Hematopoietic multipotent progenitor cell (in vitro differentiated cells): ENCODE measurements at places on chromosomes 2 and 18. TPM values are rescaled to one million over a fixed set of nuclear protein-coding genes. Genes with fewer than 3 reads are reported as not detected.
A peak's percentile ranks its signal among the peaks of the same experiment; 100 is the strongest.

- no peak for DNase-seq
These were observed 37.8 kb downstream of the GORASP2 start for GRCh38 chr2:170966648-170967396.

DNA sequence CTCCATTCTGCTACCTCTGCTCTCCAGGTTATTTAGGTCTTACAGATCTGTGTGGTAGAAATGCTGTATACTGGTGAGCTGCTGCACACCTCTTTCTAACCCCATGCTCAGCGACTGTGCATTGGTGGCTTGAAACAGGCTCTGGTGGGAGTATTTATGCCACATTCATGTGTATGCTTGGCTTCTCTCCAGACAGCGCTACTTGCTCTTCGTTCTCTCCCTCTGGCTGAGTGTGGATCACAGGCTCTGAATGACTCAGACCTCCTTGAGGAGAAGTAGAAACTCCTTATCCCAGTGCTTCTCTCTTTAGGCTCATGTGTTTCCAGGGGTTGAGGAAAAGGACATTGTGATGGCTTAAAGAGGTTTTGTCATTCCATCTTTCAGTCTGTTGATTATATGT is 54.9 kb downstream of the FHOD3 start:
- DNase-seq: no peak

- DNase-seq: no peak
These were observed 97.8 kb downstream of the ZFP36L2 start for GRCh38 chr2:43128559-43128955.

- no peak for DNase-seq
These were observed 17.7 kb downstream of the CNDP2 start for GRCh38 chr18:74513883-74514205.

DNA sequence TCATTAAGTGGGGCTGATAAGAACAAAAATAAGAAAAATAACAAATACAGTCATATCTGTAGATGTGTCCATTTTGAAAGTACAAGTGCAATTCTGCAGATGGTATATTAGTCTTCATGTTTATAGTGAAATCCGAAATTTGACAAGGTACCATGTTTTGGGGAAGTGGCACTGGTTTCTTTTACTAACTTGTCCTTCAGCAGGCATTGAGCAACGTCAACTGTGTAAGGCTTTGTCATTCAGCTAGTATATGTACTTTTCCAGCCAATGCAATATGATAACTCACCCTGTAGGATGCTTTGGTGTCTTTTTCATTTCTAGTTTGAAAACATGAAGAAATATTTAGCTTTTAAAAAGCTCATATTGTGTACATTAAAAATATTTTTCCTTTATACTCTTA is 139.9 kb downstream of the MCFD2 start:
- DNase-seq: no peak

DNA sequence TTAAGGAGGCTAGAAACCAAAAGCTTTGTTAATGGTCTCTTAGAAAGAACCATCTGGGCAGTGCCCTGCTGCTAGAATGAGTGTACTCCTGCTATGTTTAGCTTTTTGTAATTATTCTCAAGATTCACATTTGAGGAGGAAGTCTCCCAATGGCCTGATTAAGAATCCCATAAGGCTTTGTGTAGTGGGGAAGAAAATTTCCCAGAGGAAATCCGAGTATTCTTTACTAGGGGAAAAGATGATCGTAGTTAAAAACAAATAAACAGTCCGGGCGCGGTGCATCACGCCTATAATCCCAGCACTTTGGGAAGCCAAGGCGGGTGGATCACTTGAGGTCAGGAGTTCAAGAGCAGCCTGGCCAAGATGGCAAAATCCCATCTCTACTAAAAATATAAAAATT is 117.9 kb downstream of the PTRHD1 start:
- DNase-seq: no peak

- no peak for DNase-seq
These were observed 341.9 kb upstream of the PIK3C3 start for GRCh38 chr18:41613003-41613609.

GRCh38 chr2:211591426-211591825 is 947.2 kb downstream of the ERBB4 start:
- no peak for DNase-seq

DNA sequence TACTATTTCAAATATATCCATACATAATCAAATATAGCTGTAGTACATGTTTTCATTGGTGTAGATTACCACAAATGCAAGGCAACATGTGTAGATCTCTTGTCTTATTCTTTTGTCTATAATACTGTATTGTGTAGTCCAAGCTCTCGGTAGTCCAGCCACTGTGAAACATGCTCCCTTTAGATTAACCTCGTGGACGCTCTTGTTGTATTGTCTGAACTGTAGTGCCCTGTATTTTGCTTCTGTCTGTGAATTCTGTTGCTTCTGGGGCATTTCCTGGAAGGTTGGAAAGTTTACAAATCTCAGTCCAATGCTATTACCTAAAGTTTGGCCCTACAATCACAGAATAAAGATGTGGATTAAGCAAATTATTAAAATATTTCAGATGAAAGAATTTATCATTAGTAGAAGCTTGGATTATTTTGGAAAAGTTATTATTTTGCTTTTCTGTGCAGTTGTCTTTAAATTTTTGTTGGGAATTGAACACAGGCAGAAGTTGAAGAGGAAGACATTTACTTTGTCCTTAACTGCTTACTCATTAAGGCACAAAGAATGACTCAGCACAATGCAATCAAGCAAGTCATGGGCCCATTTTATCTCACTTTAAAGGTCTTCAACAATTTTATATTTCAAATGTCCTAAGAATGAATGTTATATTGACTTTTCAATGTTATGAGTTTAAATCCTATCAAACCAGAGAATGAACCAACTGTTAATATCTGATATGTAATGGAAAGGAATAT is 103.4 kb upstream of the CAVIN2 start:
- peak; percentile 48 for DNase-seq

DNA sequence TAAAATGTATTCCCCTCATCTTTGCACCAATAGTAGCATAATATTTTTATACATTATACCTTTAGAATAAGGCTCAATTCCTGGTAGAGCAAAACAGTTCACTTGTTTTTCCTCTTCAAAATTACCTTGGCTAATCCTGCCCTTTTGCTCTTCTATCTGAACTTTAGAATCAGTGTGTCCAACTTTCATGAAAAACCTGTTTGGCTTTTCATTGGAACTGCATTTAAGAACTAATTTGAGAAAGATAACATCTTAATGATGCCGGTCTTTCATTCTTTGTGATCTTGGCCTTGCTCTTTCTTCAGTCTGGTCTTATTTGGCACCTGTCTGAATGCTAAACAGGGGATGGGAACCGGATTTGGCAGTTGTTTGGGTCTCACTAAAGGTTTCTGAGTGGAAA is 112.9 kb upstream of the CD302 start:
- DNase-seq: no peak

GRCh38 chr2:48227617-48228344 is 302.2 kb upstream of the STON1 start:
- DNase-seq: no peak

DNA sequence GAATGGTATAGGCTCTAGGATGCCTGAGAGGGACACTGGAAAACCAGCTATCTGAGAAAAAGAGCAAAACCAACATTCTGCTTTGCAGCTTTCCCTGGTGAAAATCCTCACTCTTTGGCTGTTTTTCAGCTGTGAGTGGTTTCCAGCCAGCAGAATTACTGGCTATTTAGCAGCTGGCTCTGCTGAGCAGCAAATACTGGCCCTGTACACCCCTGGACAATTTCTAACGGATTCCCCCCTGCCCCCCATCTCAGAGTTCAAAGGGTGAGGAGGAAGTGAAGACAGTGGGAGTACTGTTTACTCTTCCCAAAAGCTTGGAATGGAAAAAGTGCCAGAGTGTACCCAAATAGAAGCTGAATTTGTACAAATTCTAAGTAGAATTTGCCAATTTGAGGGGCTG is 26.1 kb upstream of the IMP4 start:
- no peak for DNase-seq

DNA sequence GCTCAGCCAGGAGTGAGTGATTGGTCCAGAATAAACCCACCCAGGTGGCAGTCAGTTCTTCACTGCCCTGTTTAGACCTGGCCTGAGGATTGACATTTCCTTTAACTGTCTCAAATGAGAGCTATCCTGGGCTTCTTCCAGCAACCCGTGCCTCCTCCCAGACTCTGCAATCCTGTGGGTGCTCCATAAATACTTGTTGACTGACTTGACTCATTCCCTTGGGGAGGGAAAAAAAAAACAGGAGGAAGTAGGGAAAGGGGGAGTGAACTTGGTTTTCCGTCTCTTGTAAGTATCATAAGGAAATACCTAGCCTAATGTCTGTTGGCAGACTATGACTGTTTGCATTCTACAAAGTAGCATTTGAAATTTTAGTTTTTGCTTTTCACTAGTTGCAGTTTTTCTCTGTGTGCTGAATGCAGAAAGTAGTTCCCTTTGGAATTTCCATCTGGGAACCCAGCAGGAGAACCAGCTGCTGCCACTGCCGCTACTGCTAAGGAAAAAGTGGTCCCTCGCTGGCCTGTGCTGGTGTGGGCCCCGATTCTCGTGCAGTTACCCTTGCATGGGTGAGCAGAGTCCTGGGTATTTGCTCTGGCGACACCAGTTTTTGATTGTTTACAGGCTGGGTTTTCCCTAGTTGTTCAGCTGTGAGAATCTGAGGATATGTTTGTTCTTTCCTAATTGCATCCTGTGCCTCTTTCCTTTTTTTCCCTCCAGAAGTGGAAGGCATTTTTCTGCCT is 78.8 kb downstream of the TGOLN2 start:
- no peak for DNase-seq

DNA sequence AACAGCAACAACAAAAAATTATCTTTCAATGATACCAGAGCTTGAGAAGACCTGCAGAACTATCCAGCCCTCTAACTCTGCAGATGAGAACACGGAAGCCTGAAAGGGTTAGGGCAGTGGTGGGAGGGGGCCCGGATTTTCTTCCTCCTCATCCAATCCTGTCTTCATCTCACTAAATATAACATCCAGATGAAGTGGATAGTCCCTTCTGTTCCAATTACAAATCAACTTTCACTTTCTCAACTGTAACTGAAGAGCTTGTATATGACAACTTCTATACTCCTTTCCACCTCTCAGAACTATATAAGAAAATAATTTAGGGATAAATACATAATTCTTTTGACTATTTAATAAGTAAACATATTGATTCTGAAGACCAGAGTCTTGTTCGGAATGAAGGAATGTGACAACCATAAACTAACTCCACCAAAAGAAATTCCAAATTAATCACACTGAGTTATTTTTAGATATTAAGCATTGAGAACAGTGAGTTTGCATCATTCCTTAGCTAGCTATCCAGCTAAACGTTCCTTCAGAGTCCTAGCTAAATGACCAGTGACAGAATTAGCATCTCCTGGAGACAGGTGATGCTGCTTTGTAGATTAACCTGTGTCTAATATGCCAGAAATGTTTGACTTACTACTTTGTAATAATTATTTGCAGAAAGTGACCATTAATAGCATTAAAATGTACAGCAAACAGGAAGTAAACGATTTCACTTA is 32.7 kb downstream of the SFT2D3 start:
- DNase-seq: no peak

- DNase-seq: no peak
These were observed 30.8 kb downstream of the TBC1D8 start for GRCh38 chr2:101120124-101120996.

GRCh38 chr2:171835386-171835785 is 58.7 kb downstream of the SLC25A12 start:
- DNase-seq: no peak

- no peak for DNase-seq
These were observed 23.3 kb downstream of the AOX1 start for GRCh38 chr2:200609028-200609614.

GALNT13 gene
- total RNA-seq: under 0.01 TPM

ARHGEF33 gene
- total RNA-seq: under 0.01 TPM

UNC50 gene
- total RNA-seq: 21.8 TPM

TFPI gene
- total RNA-seq: 43.1 TPM

NYAP2 gene
- under 0.01 TPM for total RNA-seq

COL3A1 gene
- not detected for total RNA-seq

CRYGC gene
- total RNA-seq: not detected

TCF23 gene
- not detected for total RNA-seq

IL1F10 gene
- not detected for total RNA-seq

DNAH6 gene
- 0.54 TPM for total RNA-seq

TMEM37 gene
- total RNA-seq: not detected

POTEJ gene
- total RNA-seq: under 0.01 TPM

ALKAL2 gene
- not detected for total RNA-seq
